HFFc6 (cell line): ENCODE measurements at places on chromosomes 1 and 21. TPM values are rescaled to one million over a fixed set of nuclear protein-coding genes. Genes with fewer than 3 reads are reported as not detected.
A peak's percentile ranks its signal among the peaks of the same experiment; 100 is the strongest.

Gene SLC16A4
- 15.7 to 25.2 TPM (median 17.2 TPM) in 3 replicates for total RNA-seq

GRCh38 chr1:30234091-30234490, 489.3 kb downstream of the MATN1 start:
- DNase-seq = no peak

- no peak for DNase-seq
Measured at GRCh38 chr1:62247391-62248168, 52.9 kb downstream of the L1TD1 start.

Gene KCNJ9
- total RNA-seq = not detected in 3 replicates

- DNase-seq = peak; percentile 77
Measured at GRCh38 chr1:109089242-109090015, 1.1 kb upstream of the TMEM167B start.

- DNase-seq = no peak
Measured at GRCh38 chr1:11245248-11245647, 17.1 kb downstream of the MTOR start.

DNA sequence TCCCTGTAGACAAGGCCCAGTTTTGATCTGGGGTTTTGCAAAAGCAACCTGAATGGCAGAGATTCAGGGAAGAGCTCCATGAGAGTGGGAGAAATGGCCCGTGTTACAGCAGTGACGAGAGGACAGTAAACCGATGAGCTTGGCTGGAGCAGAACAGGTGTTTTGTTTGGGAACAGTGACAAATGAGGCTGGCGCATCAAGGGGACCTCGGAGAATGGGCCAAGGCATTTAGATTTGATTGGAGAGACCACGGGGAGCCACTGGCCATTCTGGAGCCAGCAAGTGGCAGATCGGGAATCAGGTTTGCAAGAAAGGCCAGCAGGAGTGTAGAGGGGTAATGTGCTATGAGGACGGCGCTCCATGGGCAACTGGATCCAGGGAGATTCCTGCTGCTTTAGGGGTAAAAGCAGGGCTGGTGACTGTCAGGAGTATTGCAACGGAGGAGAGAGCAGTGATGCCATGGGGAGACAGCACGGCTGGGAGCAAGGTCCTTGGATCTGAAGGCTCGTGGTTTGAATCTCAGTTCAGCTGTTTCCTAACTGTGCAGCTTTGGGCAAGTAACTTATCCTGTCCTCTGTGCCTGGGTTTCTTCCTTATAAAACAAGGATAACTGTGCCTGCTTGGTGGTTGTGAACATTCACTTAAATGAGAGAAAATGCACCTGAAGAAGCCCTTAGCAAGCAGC, 9.9 kb upstream of the KLHDC7A start:
- DNase-seq = no peak

DNA sequence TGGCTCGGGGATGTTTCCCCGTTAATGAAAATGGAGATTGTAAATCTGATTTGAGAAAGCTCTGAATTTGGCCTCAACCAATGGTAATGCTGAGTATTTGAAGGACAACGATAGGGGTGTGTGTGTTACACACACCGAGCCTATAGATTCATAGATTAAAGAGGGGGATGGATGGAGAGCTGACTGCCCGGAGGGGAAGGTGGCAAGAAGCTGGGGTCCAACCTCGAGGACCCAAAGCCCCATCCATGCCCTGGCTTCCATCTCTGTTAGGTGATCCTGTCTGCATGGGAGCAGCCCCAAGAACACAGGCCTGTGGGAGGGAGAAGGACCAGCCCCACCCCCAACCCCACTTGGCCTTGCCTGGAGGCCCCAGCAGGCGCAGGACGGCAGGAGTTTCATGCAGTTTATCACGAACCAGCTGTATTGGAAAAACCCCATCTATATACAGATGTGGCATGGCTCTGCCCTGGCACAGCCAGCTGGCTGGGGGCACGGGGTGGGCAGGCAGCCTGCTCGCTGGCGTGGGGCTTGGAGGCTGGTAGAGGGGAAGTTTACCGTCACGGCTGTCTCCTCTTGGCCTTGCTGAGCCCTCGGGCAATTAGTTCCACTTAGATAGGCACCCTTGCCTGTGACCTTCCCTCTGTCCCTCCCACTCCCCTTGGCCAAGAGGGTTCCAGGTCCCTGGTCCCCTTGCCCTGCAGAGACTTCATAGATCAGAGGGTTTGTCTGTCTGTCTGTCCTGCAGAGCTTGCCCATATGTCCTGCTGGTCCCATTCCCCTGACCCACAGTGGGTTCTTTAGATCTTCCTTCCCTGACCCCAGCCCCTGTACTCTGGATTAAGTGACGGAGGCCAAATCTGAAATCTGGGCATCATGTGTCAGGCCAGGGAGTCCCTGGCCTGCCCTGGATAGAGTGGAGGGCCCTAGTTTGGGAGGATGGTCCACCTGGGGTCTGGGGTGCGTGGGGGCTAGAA, 3.0 kb downstream of the HSPB7 start:
- no peak for DNase-seq

- DNase-seq = no peak
Measured at GRCh38 chr1:206872139-206872538, 6.7 kb downstream of the IL20 start.
